HFFc6 (cell line): ENCODE measurements at places on chromosomes 3 and 15.

DNA sequence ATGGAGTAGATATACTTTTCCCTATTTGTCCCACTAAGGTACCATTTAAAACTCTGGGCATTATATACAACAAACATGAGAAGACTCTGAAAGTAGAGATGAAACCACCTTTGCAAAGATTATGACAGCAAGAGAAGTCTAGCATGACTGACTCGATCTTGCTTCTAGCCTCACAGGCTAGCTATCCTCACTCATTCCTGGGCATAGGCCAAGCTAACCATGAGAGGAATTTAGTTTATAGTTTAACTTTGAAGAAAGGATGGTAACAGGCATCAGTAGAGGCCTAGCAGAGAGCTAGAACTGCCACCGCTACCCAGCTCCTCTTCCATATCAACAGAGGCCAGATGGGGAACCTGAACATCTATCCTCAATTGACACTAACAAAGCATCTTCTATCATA lies 63.5 kb upstream of the FSIP1 start:
- DNase-seq: no peak

GRCh38 chr15:43253431-43254403 lies 13.0 kb downstream of the TGM5 start:
- DNase-seq: no peak

DNA sequence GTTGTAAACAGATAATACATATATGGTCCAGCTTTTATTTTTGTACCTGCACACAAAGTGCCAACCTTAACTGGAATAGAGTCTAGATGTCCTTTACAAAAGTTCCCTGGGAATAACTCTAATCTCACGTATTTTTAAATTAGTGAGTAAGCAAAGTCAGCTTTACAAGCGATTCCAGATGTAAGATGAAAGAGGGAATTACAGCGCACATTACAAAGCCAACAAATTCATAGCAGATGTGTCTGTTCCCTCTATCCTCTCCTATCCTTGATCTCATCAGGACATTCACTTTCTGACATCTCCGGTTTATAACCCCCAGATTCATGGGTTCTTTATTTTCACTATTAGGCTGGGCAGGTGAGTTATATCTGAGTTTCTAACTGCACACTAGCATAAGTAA lies 406.8 kb upstream of the ZNF385D start:
- DNase-seq: no peak

DNA sequence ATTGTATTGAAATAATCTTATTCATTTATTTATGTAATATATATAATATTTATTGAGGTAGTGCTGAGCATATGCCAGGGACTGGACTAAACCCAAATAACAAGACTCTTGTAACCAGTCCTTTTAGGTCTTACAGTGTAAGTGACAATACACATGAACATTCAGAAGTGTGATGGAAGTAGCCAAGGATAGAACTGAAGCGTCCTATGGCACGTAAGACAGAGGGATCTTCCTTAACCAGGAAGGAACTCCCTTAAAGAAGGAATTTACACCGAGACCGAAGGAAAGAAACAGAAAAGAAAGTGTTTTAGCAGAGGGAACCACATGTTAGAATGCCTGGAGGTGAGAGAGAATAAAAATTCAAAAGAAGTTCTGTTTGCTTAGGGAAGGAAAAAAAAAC lies 23.6 kb upstream of the CLDN1 start:
- DNase-seq: no peak

GRCh38 chr3:180594631-180595558 lies 7.1 kb upstream of the TTC14 start:
- peak; percentile 59 for DNase-seq

GRCh38 chr3:34421762-34422161 lies 623.3 kb downstream of the PDCD6IP start:
- no peak for DNase-seq

GRCh38 chr15:33584797-33585196 lies 274.0 kb downstream of the RYR3 start:
- no peak for DNase-seq

GRCh38 chr3:188294823-188295487 lies 141.0 kb downstream of the LPP start:
- peak; percentile 95 for DNase-seq

GRCh38 chr3:2659896-2660295 lies 450.3 kb downstream of the IL5RA start:
- no peak for DNase-seq

DNA sequence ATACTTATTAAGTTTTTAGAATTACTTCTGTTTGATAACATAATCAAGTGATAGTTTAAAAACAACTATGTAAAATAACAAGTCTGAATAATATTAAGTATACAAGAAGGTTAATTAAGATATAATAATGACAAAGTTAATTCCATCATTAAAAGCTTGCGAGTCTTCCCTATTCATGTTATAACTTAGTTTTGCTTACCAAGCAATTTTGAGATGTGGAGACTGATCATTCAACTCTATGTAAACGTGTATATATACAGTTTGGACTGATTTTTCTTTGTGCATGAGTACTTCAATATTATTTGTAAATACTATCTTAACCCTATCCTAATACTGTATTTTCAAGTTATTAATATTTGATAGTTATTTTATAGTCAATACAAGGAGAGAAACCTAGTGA lies 870.9 kb downstream of the GBE1 start:
- DNase-seq: no peak

DNA sequence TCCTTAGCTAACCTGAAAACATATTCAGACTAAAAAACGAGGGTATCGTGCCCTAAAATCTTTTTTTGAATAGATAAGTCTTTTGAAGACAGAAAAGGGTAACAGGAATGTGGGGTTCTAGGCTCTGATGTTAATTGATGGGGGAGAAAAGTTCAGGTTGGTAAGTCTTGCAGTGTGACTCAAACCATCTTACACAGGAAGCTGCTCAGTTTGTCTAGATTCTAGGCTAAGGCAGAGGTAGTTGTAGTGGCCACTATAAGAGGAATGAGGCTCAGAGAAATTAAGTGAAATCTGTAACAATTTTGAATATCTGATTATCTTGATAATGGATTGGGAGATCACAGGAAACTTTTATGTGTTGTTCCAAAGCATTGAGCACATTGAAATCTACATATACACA lies 267.9 kb downstream of the PDCD6IP start:
- no peak for DNase-seq

DNA sequence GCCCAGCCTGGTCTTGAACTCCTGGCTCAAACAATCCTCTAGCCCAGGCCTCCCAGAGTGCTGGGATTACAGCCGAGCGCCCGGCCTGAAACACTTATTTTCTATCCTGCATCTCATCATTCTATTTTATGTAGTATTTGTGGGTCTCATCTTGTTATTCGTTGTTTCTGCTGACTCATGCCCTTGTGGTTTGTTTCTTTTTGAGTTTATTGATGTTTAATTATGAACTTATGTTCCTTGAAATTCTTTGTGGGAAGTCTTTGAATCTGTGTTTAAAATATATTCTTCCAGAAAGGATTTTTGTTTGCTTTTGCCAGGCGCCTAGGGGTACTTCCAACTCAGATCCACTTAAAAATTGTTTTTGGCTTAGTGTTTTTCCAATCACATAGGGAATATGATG lies 78.3 kb upstream of the C15orf39 start:
- DNase-seq: peak; percentile 89

GRCh38 chr3:71109241-71109976 lies 474.1 kb downstream of the FOXP1 start:
- DNase-seq: peak; percentile 80

- no peak for DNase-seq
These were observed 133.1 kb downstream of the IL1RAP start for GRCh38 chr3:190646996-190647395.

- DNase-seq: no peak
These were observed 31.1 kb downstream of the CYFIP1 start for GRCh38 chr15:22949074-22949547.

GRCh38 chr3:100561459-100562158 lies 47.8 kb upstream of the ADGRG7 start:
- peak; percentile 4 for DNase-seq

DNA sequence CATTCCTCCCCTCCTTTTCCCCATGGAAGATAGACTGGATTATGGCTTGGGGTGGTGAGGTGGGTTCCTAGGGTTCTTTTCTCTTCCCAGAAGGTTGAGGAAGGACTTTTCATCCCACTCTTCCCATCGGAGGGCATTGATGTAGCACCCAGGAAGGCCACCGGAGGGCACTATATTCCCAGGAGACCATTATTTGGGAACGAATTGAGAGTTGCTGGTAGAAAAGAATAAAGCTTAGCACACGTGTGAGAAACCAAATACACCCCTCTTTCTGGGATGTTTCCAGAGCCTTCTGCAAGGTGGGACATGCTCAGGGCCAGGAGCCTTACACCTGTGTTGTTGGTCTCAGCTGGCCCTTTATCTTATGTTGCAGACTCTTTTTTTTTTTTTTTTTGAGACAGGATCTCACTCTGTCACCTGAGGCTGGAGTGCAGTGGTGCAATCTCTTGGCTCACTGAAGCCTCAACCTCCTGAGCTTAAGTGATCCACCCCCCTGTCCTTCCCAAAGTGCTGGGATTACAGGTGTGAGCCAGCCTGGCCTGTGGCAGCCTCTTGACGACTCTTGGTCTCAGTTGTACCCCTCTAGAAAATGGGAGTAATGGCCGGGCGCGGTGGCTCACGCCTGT lies 6.3 kb upstream of the CDC25A start:
- peak; percentile 43 for DNase-seq

GRCh38 chr3:117019082-117019713 lies 309.6 kb downstream of the TUSC7 start:
- DNase-seq: peak; percentile 66

GRCh38 chr3:192923731-192924130 lies 6.1 kb upstream of the MB21D2 start:
- DNase-seq: no peak

DNA sequence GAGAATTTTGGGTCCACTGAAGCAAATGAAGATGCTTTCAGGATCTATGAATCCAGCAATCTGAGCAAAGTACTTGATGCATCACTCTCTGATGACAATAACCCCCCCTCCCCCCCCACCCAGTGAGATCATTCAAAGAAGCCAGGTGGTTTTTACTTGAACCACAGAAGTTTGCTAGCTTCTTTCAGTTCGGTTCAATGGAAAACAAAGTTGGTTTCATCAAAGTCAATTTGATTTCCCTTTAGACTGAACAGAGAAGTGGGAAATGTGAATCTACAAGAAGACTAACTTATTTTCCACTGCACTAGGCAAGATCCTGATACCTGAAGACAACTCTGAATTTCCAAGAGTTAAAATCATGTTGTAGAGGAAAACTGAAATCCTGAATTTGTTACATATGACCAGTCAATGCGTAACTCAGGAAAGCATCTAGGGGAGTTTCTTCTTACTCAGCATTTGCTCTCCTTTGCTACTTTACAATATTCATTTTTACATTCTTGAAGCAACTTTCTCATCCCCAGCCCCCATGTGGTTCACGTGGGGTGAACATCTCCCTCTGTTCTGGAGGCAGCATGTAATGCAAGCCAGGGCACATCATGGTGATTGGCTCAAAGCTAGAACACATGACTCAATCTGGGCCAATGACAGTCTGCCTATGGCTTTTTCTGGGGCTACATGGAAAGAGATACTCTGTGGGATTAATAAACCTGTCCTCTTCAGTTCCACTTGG lies 572.6 kb downstream of the FOXP1 start:
- DNase-seq: no peak

DNA sequence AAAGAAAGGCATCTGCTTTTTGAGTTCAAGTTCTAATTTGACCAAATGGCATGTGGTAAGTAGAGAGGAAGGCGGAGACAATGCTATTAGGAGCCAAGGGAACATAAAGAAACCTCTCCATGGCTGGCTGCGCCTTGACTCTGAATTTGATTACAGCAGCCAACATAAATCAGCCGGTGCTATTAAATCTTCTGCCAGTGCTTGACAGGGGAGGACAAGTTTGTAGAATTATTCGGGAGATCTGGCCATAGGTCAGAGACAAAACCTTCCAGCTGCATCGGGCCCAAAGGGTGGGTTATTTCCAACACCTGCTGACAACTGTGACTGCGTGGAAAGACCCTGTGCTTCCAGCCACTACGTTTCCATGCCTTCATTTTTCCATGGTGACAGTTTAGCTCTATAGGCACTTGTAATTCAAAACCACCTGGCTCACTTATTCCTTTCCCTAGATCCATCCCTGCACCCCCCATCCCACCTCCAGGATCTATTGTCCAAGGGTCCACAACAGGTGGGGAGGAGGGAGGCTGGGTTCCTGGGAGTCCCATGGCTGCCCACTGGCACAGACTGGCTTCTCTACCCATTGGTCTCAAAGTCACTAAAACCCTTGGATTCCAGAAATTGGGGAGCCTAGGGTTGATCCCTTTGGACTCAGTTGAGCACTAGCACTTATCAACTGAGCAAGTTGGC lies 15.9 kb downstream of the COLQ start:
- DNase-seq: no peak

- DNase-seq: no peak
These were observed 17.8 kb upstream of the P2RY12 start for GRCh38 chr3:151402349-151402748.

DNA sequence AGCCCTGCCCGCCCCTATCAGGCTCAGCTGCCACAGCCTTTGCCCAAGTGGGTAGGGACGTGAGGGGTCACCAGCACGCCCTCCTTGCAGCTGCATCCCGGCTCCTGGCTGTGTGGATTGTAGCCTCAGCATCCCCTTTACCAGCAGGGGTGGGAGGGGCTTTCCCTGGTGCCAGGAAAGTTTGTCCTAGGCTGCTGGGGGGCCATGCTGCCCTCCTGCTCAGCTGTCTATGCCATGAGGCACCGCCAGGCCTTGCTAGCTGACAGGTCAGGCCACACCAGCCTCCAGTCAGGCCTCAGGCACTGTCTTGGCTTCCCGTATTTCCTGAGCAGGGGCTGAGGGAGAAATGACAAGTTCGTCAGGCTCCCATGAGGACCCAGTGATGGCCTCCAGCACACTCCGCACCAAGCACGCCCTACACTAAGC lies 32.3 kb downstream of the TKT start:
- DNase-seq: no peak

DNA sequence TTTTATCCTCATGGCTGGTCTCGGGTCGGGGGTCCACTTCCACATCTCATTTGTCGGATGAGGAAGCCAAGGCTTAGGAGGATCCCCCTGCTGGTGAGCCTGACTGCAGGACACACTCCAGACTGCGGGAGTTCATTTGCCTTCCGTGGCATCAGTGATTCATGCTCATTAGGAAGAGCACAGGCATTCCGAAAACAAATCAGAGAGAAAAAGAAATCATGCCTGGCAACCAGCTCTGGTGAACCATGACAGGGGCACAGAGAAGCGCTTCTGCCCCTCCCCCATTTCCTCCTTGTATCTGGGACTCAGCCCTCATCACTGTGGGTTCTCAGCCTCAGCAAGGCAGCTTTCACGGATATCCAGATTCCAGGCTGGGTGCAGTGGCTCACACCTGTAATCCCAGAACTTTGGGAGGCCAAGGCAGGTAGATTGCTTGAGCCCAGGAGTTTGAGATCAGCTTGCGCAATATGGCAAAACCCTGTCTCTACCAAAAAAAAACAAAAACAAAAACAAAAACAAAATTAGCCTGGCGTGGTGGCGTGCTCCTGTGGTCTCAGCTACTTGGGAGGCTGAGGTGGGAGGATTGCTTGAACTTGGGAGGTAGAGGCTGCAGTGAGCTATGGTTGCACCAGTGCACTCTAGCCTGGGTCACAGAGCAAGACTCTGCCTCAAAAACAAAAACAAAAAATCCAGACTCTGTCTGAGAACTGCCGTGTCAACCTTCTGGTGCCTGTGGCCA lies 28.4 kb downstream of the IRAK2 start:
- peak; percentile 95 for DNase-seq

- DNase-seq: no peak
These were observed 13.3 kb upstream of the FEM1B start for GRCh38 chr15:68264282-68264681.

- no peak for DNase-seq
These were observed 250.1 kb upstream of the WNT5A start for GRCh38 chr3:55737186-55737585.
